Left renal cortex interstitium (tissue), 4 donors: ENCODE measurements at places on chromosomes 2 and 18. TPM values are rescaled to one million over a fixed set of nuclear protein-coding genes. Genes with fewer than 3 reads are reported as not detected.

- DNase-seq, result no peak
Measured at GRCh38 chr2:102033031-102033749, 41.4 kb downstream of the IL1R2 start.

Gene ADAM23
- 4.9 TPM for polyA plus RNA-seq

- DNase-seq, result no peak
Measured at GRCh38 chr2:241562269-241562891, 3.8 kb downstream of the BOK start.

DNA sequence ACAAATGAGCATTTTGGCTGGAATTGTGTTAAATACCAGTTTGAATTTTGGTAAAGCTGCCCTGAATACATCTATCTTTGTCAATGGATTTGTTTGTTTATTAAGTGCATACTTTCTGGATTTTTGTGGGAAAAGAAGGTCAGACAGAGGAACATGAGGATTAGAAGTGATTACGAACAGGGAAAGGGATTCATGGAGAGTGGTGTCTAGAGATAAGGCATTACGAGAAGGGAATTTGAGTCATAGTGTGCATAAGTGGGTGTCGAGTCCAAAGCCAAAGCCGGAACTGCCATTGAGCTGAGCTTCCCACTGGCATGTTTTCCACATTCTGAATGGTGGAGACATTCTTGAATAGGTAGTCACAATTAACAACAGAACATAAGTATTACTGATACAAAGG lies 68.9 kb upstream of the EFEMP1 start:
- DNase-seq, result no peak

DNA sequence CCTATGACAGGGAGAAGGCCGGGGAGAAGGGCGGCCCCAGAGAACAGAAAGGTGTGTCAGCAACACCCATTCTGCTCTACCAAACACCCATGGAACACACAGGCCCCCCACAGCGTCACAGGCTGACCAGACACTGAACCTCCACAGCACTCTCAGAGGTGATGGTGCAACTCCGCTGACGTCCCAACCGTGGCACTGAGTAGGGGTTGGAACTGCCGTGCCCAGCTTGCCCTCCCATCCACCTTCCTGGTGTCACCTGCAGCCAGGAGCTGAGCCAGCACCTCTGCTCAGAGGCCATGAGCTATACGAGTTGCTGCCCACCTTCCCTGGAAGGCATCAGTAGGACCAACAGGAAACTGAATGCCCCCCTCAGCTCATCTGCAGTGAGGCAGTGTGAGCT lies 412.9 kb upstream of the SALL3 start:
- no peak for DNase-seq

DNA sequence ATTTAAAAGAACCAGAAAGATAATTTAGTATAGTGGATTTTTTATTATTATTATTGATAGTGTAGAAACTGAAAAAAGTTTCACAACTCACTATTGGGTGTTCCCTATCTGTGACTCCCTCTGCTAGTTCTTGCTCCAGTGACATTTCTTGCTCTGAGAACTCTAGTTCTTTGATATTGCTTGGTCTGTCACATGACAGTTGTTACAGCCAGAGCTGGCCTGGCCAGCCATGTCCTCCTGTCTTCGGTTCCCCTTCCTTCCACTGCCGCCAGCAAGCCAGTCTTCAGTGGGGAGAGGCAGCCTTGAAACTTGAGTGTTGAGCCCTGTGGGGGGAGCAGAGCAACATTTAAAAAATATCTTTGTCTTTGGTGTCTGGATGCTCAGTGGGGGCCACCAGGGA lies 7.6 kb upstream of the THOC1 start:
- DNase-seq, result no peak

Gene ZNF396
- polyA plus RNA-seq, result 5.5 TPM

DNA sequence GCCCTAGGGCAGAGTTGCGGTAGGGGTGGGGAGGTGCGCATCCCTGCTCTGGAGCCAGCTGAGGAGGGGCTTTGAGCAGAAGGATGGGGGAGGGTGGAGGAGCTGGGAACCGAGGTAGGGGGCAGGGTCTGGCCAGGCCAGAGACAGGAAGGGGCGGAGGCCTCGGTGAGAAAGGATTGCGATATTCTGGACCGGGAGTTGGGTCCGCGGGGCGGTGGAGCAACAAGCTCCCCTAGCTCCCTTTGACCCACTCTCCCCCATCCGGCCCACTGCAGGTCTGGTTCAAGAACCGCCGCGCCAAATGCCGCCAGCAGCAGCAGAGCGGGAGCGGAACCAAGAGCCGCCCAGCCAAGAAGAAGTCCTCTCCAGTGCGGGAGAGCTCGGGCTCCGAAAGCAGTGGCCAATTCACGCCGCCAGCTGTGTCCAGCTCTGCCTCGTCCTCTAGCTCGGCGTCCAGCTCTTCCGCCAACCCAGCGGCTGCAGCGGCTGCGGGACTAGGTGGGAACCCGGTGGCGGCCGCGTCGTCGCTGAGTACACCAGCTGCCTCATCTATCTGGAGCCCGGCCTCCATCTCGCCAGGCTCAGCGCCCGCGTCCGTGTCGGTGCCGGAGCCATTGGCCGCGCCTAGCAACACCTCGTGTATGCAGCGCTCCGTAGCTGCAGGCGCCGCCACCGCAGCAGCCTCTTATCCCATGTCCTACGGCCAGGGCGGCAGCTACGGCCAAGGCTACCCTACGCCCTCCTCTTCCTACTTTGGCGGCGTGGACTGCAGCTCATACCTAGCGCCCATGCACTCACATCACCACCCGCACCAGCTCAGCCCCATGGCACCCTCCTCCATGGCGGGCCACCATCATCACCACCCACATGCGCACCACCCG lies 4.8 kb downstream of the OTX1 start:
- DNase-seq, result no peak

GRCh38 chr2:10712185-10712809 lies 9.1 kb upstream of the ATP6V1C2 start:
- DNase-seq, result no peak

DNA sequence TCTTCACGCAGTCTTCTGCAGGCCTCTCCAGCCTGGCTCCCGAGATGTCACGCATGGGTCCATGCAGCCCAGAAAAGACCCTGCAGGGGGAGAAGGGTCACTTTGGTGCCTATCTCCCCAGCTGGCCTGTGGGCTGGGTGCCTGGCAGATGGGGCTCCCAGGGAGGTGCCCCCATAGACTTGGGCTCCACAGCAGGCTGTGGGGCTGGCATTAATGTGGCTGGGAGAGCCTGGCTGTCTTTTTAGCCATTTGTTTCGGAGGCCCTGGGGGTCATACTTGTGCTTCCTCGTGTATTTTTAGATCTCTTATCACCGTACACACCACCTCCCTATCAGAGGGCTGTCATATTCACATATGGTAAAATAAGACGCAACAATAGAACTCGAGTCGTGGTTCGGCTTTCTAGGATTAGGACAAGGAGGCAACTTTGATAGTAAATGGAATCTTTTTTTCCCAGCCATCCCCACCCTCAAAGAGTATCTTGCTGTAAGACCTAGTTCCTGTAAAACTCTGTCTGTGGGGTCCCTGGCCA lies 74.5 kb downstream of the LRRFIP1 start:
- DNase-seq, result no peak

GRCh38 chr2:29518010-29518409 lies 402.8 kb downstream of the CLIP4 start:
- no peak for DNase-seq

GRCh38 chr2:170696948-170697347 lies 18.2 kb upstream of the SP5 start:
- no peak for DNase-seq

DNA sequence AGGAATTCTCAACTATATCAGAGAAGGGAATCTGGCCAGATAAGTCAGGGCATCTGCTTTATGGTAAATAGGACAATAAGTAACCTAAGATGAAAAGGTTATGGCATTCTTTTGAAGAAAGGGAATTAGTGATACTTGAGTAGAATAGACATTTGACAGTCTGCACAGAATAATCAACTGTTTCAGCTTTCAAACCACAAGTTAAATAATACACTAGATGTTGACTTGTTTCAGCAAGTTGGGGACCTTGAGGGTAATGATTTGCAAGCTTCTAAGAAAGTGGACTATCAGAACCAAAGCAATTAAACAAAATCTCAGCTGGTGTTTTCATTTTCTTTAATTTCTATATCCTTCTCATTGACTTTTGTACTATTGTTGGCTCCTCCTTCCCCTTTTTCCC lies 54.5 kb downstream of the SLC39A10 start:
- DNase-seq, result no peak

Gene GKN1
- polyA plus RNA-seq, result not detected

Gene SERPINB10
- 0.38 TPM for polyA plus RNA-seq

GRCh38 chr2:74587664-74588277 lies 33.3 kb downstream of the DOK1 start:
- DNase-seq, result peak; percentile 46

GRCh38 chr2:234292962-234293243 lies 204.0 kb downstream of the ARL4C start:
- DNase-seq, result no peak

DNA sequence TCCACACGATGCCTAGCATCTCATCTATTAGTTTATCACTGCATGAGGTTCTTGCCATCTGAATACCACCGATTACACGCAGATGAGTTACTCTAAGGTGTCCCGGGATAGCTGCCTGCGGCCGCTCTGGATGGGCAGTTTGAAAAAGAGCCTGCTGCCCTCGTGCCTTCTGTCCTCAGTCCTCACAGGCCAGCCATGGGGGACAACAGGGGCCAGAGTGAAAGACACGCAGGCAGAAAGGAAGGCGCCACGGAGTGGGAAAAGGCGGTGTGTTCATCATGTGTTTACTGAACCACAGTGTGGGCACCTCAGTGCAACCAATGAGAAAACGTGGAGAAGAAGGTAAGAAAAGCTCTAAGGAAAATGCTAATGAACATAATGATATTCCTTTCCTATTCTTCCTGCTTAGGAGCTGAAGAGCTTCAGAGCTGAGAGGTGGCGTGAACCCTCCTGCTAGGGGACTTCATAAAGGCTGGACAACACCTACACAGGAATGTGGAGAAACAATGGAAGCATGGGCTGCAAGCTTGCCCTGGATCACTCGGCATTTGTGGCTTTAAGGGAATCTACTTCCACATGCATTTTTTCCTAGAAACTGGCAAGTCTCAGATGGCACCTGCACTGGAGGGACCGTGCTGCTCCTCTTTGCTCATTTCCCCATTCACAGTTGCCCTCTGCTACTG lies 50.9 kb downstream of the CABYR start:
- DNase-seq, result no peak
